ENCODE measurements at places on chromosomes 13 and 19. TPM values are rescaled to one million over a fixed set of nuclear protein-coding genes. Genes with fewer than 3 reads are reported as not detected.

NKPD1 gene
- total RNA-seq = 0.28 TPM

NCAN gene
- not detected for total RNA-seq

GIPC3 gene
- total RNA-seq = 0.36 TPM

PRKCG gene
- not detected for total RNA-seq

ADM5 gene
- 8.6 TPM for total RNA-seq

RASAL3 gene
- 110 TPM for total RNA-seq

DNA sequence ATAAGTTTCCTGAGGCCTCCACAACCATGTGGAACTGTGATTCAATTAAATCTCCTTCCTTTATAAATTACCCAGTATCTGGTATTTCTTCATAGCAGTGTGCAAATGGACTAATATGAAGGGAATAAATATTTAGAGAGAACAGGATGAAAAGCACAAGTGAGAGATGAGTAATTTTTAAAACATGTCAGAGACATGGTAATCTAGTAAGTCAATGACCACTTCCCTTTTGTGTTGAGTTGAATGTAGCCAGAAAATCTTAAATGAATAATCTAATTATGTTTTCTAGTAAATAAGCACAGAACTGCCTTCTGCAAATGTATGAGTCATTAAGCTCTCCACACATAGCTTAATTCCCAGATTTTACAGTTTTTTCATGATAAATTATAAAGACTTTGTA lies 524.1 kb upstream of the SLITRK5 start:
- H3K4me3 ChIP-seq = no peak overlapping the region
- no peak for DNase-seq
- H3K4me1 ChIP-seq = no peaks in the 10 kb centered on the region
- H3K27ac ChIP-seq = no peak overlapping the region
- H3K27me3 ChIP-seq = no peaks in the 10 kb centered on the region
- no peaks in the 10 kb centered on the region for H3K36me3 ChIP-seq

GRCh38 chr13:109576331-109576813 lies 210.0 kb downstream of the IRS2 start:
- no peak for DNase-seq
- peaks cover 17% of the 10 kb centered on the region for H3K27me3 ChIP-seq
- H3K36me3 ChIP-seq = no peaks in the 10 kb centered on the region
- no peak overlapping the region for H3K27ac ChIP-seq

DNA sequence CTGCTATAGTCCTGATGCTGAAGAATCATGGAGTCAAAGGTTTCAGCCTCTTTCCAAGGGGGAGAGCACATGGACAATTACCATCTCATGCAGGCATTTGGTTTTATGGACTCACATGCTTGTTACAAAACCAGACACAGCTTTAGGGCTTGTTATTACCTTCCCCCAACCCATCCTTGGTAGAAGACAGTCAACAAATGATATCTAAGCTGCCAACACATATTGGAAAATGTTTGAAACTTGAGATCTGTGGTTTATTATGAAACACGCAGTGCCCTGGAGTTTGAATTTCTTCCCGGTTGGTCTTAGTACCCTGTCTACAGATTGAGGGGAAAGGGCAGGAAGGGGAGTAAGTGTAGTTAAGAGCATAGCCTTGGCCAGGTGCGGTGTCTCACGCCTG lies 12.5 kb upstream of the CYP2A6 start:
- no peak overlapping the region for H3K4me3 ChIP-seq
- H3K27me3 ChIP-seq = peaks cover 13% of the 10 kb centered on the region
- H3K36me3 ChIP-seq = no peaks in the 10 kb centered on the region
- DNase-seq = no peak
- no peak overlapping the region for H3K27ac ChIP-seq
- no peaks in the 10 kb centered on the region for H3K4me1 ChIP-seq

DNA sequence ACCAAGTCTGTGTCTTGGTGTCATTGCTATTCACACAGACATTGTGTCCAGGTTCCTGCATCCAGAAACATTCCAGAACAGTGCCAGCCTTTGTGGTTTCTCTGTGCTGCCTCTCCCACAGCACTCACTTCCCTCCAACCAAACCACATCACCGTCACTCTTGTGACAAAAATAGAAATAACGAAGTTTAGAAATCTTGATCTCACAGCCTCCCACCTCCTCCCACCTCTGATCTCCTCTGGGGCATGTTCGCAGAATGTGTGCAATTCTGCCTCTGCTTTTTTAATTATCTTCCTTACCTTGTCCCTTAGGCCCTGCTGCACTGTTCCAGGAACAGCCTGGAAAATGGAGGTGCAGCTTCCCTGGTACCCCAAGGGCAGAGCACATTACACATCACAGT lies 8.7 kb upstream of the SERPINE3 start:
- H3K27ac ChIP-seq = peak overlapping the region; percentile 60
- no peak for DNase-seq
- peak overlapping the region; percentile 43 for H3K4me3 ChIP-seq
- H3K4me1 ChIP-seq = peaks cover 18% of the 10 kb centered on the region

GRCh38 chr19:48926909-48927308 lies 6.6 kb upstream of the DHDH start:
- H3K4me3 ChIP-seq = peak overlapping the region; percentile 35
- DNase-seq = peak; percentile 66
- peak overlapping the region; percentile 45 for H3K27ac ChIP-seq
- peaks cover 5% of the 10 kb centered on the region for H3K4me1 ChIP-seq
- peaks cover 7% of the 10 kb centered on the region for H3K36me3 ChIP-seq
- H3K27me3 ChIP-seq = no peaks in the 10 kb centered on the region

GRCh38 chr19:50725218-50725910 lies 2.2 kb downstream of the CLEC11A start:
- peaks cover 44% of the 10 kb centered on the region for H3K27me3 ChIP-seq
- peak overlapping the region; percentile 81 for H3K27ac ChIP-seq
- H3K4me3 ChIP-seq = peak overlapping the region; percentile 93
- peaks cover 25% of the 10 kb centered on the region for H3K4me1 ChIP-seq

- peak overlapping the region; percentile 90 for H3K4me3 ChIP-seq
- peak overlapping the region; percentile 88 for H3K27ac ChIP-seq
- H3K27me3 ChIP-seq = no peaks in the 10 kb centered on the region
- peak; percentile 77 for DNase-seq
These were observed 18.7 kb upstream of the ZNF888 start for GRCh38 chr19:52941941-52942385.

DNA sequence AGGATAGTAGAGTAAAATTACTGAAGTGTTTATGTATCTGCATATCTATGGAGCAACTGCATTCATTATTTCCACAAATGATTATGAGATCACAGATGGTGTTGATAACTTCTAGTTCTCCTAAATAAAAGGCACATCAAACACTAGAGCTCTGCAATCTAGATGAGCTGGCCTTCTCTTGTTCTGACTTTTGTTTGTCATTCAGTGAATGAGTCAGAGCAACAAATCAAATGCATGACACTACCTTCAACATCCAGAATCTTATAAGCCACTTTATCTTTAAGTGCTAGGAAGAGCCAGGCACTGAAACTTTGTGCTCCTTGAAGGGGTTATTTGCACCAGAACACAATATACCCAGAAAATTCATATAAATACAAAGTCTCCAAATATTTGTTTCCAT lies 456.0 kb downstream of the PCDH17 start:
- H3K4me3 ChIP-seq = no peak overlapping the region
- H3K27me3 ChIP-seq = no peaks in the 10 kb centered on the region
- H3K27ac ChIP-seq = no peak overlapping the region
- H3K36me3 ChIP-seq = no peaks in the 10 kb centered on the region
- no peaks in the 10 kb centered on the region for H3K4me1 ChIP-seq

DNA sequence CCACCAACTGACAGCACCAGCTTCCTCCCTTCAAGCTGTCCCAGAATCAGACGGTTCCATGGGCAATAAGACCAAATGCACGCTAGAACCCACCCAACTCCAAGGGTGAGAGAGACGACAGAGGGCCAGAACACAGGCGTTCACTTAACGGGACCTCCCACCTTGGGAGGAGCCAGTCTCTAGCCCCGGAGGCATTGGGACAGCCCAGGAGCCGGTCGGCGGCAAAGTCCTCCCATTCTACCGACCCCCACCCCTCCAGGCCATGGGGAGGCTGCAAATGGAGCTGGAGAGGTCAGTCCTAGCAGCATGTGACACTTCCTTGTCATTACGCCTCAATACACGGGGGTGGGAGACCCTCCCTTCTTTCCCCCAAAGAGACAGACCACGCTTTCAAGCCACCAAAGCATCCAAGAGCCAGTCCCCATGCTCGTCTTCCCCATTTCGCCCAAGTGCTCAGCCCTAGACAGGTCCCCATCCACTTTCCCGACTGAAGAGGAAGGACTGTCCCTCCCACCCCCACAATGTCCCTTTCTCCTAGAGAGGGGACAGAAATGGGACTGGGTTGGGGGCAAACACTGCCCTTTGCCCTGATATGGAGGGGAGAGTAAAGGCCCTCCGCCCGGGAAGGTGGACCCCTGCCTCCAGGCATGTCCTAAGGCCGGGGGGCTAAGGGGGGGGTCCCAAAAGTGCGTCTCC lies 964 bp downstream of the KHSRP start:
- peak; percentile 83 for DNase-seq
- peak overlapping the region; percentile 97 for H3K4me3 ChIP-seq
- peaks cover 43% of the 10 kb centered on the region for H3K36me3 ChIP-seq
- H3K4me1 ChIP-seq = peaks cover 26% of the 10 kb centered on the region
- H3K27ac ChIP-seq = peak overlapping the region; percentile 82

DNA sequence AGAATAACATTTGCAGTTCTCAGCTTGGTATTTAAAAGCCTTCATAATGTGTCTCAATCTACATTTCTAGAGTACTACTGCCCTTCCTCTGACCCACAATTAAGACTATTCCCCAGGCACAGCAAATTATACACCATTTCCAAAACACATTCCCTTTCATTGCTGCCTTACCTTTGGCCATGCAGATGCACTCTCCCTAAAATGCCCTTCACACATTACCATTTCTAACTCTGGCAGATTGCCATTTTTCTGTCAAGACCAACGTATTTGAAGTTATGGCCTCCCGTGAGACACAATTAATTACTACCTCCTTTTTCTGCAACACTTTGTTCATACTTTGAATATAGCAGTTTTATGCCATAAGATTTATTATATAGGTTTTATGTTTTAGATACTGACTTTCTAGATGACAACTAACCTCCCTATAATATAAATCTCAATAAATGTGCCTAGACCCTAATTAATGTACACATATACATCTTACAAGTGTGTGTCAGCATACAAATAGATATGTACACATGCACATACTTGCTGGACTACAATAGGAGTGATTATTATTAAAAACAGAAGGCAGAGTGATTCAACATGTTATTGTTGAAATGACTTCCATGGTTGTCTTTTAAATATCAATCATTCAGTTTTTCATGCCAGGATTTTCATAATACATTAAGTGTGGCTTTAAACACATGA lies 2902.5 kb downstream of the PCDH9 start:
- no peak overlapping the region for H3K27ac ChIP-seq
- H3K36me3 ChIP-seq = no peaks in the 10 kb centered on the region
- no peaks in the 10 kb centered on the region for H3K4me1 ChIP-seq
- no peaks in the 10 kb centered on the region for H3K27me3 ChIP-seq
- no peak for DNase-seq

- no peaks in the 10 kb centered on the region for H3K27me3 ChIP-seq
- H3K27ac ChIP-seq = peak overlapping the region; percentile 45
These were observed 35.1 kb downstream of the ZNF433 start for GRCh38 chr19:12000152-12000981.

- no peaks in the 10 kb centered on the region for H3K27me3 ChIP-seq
- H3K4me3 ChIP-seq = no peak overlapping the region
- H3K4me1 ChIP-seq = peaks cover 7% of the 10 kb centered on the region
- H3K27ac ChIP-seq = no peak overlapping the region
- no peak for DNase-seq
- H3K36me3 ChIP-seq = peaks cover 29% of the 10 kb centered on the region
These were observed 130.1 kb downstream of the RGCC start for GRCh38 chr13:41587490-41587889.

DNA sequence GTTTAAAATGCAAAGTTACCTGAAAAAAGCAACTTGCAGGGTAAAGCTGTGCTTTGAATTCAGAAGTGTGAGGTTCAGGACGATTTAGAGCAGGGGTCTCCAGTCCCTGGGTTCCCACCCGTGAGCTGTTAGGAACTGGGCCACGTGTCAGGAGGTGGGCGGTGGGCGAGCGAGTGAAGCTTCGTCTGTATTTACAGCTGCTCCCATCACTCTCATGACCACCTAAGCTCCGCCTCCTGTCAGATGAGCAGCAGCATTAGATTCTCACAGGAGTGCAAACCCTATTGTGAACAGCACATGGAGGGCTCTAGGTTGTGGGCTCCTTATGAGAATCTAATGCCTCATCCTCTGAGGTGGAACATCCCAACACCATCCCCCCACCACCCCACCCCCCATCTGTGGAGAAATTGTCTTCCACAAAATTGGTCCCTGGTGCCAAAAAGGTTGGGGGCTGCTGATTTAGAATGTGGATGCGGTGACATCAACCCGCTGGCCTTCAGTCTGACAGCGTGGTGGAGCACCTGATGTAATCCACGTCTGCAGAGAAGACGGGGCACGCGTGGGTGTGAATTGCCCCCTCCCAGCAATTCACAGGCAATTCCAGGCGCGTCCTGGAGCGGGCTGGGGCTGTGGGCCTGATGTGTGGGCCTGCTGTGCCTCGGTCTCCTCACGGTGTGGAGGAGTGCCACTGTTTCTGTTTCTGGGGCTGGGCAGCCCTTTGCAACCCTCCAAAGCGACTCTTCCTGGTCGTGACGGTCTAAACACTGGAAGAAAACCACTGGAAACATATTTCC lies 214.0 kb upstream of the SOX1 start:
- no peaks in the 10 kb centered on the region for H3K36me3 ChIP-seq
- no peak overlapping the region for H3K4me3 ChIP-seq
- no peak overlapping the region for H3K27ac ChIP-seq
- no peaks in the 10 kb centered on the region for H3K27me3 ChIP-seq
- no peaks in the 10 kb centered on the region for H3K4me1 ChIP-seq

GRCh38 chr19:1090731-1091543 lies 4.2 kb downstream of the POLR2E start:
- H3K4me3 ChIP-seq = no peak overlapping the region
- peaks cover 18% of the 10 kb centered on the region for H3K4me1 ChIP-seq
- H3K27me3 ChIP-seq = no peaks in the 10 kb centered on the region
- DNase-seq = no peak

GRCh38 chr19:1206150-1206863 lies 729 bp downstream of the STK11 start:
- peaks cover 21% of the 10 kb centered on the region for H3K4me1 ChIP-seq
- peaks cover 20% of the 10 kb centered on the region for H3K36me3 ChIP-seq
- H3K27ac ChIP-seq = peak overlapping the region; percentile 90
- DNase-seq = peak; percentile 72
- H3K27me3 ChIP-seq = no peaks in the 10 kb centered on the region
- H3K4me3 ChIP-seq = peak overlapping the region; percentile 97

DNA sequence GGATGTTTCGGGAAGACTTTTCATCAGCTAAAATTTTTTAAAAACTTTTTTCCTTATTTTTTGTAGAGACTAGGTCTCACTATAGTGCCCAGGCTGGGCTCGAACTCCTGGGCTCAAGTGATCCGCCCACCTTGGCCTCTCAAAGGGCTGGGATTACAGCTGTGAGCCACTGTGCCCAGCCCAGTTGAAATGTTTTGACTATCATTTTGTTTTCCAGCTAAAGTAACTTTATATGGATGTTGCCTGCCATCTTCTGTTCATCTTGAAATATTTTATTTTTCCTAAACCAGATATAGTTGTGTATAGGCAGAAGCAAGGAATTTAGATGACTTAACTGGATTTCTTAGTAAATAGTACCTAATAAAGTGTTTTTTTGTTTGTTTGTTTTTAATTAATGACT lies 7.0 kb downstream of the CAB39L start:
- peaks cover 5% of the 10 kb centered on the region for H3K27me3 ChIP-seq
- peaks cover 4% of the 10 kb centered on the region for H3K36me3 ChIP-seq
- no peak overlapping the region for H3K27ac ChIP-seq
